ENCODE measurements at places on chromosomes 11 and 22.

DNA sequence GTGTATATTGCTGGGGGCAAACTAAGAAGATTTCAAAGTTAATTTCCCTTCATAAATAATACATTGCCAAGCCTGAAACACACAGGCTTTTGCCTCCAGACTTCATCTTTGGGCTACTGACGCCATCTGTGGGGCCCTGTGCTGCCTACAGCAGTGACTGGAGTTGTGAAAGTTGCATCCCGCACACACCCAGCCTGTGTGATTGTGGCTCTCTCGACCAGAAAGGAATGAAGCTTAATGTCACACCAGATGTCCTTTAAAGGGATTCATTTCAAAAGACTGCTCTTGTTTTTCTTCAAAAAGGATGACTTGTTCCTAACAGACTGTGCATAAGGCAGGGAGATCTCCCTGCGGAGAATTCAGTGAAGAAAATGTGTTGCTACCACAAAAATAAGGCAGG lies 210.5 kb downstream of the FAM181B start:
- no peak for DNase-seq

GRCh38 chr22:25722626-25723025 lies 19.4 kb upstream of the MYO18B start:
- DNase-seq, result no peak

- no peak for DNase-seq
These were observed 1.0 kb downstream of the LMO1 start for GRCh38 chr11:8262552-8263108.

GRCh38 chr11:97722065-97722464 lies 1298.7 kb upstream of the CNTN5 start:
- no peak for DNase-seq
